ENCODE measurements at places on chromosomes 4 and X. TPM values are rescaled to one million over a fixed set of nuclear protein-coding genes. Genes with fewer than 3 reads are reported as not detected.

DNA sequence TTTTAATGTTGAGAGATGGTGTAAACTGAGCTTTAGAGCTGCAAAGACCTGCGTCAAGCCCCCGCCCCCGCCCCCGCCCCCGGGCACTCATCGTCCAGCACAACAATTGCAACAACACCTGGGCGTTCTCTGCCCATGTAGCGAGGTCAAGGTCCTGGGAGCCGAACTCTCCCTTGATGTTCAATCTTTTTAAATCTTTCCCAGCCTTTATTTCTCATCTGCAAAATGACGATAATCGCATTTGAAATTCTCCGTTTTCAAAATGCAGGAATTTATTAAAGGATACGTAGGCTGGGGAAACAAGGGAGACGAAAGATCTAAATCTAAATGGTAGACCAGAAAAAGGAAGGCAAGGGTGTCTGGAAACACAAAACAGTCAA is 648 bp upstream of the MSMO1 start:
- DNase-seq = no peak

- no peak for DNase-seq
Measured at GRCh38 chrX:3244955-3245354, 101.5 kb downstream of the MXRA5 start.

DNA sequence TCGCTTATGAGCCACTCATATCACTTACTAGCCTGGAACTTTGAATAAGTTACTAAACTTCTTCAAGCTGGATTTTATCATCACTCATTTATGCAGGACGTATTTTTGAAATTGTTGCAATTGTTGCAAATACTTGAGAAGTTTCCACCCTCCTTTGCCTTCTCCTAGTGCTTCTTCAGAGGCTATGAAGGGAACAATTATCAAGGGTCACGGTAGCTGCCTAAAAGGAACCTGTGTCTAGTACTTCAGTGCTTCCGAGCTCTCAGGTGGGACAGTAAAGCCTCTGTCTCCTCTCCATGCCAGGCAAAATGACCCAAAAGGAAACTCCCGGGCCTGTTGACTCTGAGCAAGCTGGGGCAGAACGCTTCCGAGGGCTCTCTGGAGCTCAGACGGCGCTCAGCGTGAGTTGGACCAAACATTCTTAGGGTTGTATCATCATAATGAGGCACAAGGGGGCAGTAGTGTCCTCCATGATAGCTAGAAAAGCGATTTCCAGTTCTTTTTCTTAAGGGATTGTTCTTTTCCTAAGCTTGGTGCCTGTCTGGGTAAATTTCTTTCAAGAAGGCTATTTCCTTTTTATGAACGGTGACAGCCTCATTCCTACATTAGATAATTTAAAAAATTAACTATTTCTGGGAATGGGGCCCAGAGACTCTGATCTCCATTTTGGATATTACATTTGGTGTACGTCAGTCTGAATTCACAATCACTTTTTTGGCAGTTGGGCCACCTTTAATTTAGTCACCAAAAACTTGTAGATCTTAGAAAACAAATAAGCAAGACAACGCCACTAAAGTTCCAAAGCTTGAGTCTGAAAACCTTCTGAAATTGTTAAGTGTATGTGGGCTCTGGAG is 73.1 kb downstream of the PACRGL start:
- DNase-seq = peak; percentile 20

DNA sequence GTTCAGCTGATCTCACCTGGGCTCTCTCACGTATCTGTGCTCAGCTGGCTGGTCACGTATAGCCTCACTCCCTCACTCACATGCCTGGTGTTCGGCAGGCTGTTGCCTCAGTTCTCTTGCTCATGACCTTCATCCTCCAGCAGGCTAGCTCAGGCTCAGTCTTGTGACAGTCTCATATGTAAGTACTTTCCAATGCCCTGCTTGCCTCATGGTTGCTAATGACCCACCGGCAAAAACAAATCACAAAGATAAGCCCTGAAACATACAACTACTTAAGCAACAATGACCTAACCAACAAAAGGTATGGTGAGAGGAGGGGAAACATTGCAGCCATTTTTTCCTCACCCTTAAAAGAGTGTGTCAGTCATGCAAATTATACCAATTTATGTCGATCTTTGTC is 25.0 kb downstream of the MEPE start:
- DNase-seq = no peak

DNA sequence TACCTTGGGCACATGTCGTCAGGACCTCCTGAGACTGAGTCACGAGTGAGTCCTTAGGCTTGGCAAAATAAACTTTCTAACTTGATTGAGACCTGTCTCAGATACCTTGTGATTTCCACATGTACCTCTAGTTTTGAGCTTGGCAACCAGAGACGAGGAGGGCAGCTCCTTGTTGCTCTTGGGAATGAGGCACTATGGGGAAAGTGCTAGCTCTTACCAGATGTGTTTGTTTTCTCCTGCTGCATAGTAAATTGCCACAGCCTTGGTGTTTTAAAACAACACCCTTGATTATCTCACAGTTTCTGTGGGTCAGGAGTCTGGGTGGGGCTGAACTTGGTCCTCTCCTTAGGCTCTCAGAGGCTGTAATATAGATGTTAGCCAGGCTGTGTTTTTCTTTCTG is 59.1 kb upstream of the MAML3 start:
- no peak for DNase-seq

DNA sequence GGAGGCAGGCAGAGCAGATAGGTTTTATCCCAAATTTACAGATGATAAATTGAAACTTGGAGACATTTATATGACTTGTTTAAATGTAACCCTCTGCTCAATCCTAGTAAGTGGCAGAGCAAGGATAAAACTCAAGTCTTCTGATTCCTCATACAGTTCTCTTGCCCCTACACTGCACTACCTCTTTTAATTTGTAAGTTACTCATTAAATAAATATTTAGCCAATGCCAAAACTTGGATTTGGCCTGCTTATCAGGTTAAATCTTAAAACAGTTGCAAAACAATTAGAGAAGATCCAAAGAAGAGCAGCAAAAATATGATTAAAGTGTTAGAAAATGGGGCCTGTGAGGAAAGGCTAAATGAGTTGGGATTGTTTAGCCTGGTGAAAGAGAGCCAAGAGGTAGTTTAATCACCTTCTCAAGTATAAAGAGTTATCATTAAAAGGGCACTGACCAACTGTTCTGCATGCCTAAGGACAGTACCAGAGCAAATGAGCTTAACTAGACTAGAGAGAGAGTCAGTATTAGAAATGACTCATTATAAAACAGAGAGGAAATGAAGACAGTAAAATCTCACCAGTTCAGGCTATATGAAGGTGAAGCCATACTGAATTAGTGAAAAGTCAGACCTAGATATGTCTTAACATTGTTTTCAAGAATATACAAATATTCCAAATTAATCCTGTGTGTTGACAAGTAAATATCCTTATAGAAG is 146.3 kb downstream of the GRIA3 start:
- no peak for DNase-seq

GRCh38 chr4:188275686-188276085 is 136.4 kb downstream of the TRIML1 start:
- no peak for DNase-seq

DNA sequence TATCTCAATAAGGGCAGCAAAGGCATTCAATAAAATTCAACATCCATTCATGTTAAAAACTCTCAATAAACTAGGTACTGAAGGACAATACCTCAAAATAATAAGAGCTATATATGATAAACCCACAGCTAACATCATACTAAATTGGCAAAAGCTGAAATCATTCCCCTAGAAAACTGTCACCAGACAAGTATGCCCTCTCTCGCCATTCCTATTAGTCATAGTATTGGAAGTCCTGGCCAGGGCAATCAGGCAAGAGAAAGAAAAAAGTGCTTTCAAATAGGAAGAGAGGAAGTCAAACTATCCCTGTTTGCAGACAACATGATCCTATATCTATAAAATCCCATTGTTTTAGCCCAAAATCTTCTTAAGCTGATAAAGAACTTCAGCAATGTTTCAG is 116.8 kb downstream of the TENT5D start:
- no peak for DNase-seq

CDX4 gene
- not detected for total RNA-seq
